ENCODE measurements at places on chromosomes 1 and 21.

DNA sequence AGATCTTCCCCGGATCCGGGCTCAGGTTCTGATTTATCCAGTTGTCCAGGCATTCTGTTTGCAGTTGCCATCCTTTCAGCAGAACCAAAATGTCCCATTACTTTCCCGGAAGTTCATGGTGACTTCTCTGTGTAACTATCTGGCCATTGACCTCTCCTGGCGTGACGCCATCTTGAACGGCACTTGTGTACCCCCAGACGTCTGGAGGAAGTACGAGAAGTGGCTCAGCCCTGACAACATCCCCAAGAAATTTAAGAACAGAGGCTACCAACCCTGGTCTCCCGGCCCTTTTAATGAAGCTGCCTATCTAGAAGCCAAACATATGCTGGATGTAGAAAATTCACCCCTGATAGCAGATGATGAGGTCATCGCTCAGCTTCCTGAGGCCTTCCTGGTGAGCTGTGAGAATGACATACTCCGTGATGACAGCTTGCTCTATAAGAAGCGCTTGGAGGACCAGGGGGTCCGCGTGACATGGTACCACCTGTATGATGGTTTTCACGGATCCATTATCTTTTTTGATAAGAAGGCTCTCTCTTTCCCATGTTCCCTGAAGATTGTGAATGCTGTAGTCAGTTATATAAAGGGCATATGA is 22.4 kb downstream of the AADACL4 start:
- DNase-seq, result no peak

DNA sequence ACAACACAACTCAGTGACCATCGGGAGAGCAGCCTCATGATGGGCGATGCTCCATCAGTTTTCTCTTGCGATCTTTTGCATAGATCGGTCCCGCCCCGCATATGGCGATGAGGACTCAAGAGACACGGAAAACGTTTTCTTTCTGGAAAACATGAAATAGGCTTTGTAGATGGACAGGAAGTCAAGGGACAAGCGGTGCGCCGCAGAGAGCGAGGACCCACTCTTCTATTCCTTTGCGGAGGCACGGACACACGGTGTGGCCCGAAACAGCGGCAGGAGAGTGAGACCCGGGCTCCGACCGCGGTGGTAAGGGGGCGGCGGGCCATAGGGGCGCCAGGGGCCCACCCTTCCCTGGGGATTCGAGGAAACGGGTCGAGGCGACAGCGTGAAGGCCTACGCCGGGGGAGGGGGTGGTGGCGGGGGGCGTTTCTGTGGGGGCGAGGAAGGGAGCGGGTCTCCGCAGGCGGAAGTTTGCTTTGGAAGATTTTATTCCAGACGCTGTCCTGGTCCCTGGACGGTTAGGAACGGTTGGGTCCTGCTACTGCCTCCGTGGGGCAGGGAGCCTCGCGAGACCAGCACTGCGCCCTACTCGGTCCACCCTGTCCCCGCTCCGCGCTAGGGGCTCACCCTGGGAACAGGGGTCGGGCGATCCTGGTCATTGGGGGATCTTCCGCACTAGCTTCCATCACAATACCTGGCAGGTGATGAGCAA is 796 bp upstream of the TDRKH start:
- peak; percentile 33 for DNase-seq

DNA sequence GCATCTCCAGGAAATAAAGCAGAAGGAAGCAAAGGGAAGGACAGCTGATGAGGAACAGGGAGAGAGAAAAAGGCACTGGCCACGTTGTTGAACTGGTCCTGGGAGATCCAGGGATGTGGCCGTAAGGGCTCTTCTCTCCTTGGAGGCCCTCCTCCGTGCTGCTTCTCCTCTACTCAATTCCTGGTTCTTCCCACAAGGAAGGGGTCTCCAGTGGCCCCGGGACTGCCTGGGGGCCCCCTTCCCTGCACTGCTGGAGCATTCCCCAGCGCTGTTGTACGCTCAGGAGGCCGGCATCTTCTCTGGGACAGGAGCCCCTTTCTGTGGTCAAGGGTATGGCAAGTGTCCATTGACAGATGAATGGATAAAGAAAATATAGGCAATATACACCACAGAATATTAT is 88.5 kb upstream of the TLR5 start:
- DNase-seq, result no peak

- no peak for DNase-seq
Measured at GRCh38 chr1:16070640-16071355, 2.7 kb downstream of the FAM131C start.

DNA sequence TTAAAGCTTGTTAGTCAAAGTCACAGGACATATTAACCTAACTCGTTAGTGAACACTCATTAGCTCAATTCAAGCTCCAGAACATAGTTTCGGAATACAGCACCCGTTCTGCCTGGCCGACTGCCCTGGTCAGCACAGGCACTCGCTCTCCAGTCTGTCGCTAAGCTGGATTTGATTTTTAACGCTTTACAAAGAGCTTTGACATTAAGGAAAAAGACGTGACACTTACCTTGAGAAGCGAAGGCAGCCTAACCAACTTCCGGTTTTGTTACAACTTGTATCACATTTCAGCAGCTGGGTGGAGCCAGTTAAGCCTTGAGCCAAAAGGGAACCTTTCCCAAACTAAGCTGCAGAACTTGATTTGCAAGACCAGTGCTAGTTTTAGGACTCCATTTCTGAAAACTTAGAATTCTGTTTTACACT is at the start of gene FRRS1:
Gene FRRS1 (minus strand): TSS at position 258 of the 423 bp plus-strand sequence. CDS start 17,867 bp downstream, outside the sequence.
- DNase-seq, result peak; percentile 39

- no peak for DNase-seq
Measured at GRCh38 chr1:204575221-204576190, 59.3 kb downstream of the MDM4 start.

DNA sequence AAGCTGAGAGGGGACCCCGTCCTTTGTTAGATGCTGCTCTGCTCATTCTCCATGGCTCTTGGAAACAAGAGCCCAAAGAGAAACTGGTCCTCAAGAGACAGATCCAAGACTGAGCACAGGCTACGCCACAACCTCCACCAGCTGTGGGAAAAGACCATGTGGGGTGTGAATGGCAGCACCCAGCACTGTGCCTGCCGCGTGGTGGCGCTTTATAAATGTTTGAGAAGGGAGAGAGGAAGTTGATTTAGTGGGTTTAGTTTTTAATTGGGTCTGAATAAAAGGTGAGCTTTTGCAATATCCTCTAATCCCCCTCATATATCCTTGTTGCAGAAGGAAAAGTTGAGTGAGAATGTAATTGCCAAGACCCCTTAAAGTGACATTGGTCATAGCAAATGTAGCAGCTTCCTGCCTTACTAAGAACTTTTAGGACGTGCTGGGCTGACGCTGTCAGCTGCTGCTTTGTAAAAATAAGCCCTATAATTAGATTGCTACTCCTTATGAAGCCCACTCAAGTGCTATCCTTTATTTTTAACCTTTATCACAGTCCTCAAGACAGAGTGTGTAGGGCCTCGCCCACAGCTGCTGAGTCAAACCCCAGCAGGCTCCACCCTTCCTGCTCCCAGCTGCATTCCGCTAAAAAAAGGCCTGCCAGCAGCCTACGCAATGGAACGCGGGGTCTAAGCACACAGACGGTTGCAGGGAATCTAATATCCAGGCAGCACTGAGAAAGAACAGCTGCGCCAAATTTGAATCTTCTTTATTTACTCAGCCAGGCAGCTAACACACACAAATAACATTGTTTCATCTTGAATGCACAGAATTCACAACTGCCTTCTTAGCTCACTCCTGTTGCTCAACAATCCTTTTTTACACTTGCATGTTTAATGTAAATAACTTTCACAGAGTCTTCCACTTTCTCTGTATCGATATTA is 47.4 kb upstream of the PRDX6 start:
- DNase-seq, result peak; percentile 54

- DNase-seq, result no peak
Measured at GRCh38 chr1:1438531-1439381, 3.3 kb downstream of the VWA1 start.

DNA sequence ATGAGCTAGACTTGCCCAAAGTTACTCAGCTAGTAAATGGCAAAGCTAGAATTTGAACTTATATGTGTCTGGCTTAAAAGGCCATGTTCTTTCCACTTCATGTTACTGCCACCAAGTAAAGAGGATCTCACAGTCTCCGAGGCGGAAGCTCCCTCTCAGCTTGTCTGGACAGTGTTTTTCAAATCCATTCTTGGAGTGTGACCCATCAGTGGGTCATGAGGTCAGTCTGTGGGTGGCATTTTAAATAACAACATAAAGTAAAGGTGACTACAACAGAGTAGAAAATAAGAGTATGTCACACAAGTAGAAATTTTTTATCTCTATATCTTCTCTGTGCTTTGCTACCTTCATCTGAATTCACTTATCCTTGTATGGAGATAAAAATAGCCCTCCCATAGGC is 3.2 kb upstream of the HMGB4 start:
- DNase-seq, result no peak

DNA sequence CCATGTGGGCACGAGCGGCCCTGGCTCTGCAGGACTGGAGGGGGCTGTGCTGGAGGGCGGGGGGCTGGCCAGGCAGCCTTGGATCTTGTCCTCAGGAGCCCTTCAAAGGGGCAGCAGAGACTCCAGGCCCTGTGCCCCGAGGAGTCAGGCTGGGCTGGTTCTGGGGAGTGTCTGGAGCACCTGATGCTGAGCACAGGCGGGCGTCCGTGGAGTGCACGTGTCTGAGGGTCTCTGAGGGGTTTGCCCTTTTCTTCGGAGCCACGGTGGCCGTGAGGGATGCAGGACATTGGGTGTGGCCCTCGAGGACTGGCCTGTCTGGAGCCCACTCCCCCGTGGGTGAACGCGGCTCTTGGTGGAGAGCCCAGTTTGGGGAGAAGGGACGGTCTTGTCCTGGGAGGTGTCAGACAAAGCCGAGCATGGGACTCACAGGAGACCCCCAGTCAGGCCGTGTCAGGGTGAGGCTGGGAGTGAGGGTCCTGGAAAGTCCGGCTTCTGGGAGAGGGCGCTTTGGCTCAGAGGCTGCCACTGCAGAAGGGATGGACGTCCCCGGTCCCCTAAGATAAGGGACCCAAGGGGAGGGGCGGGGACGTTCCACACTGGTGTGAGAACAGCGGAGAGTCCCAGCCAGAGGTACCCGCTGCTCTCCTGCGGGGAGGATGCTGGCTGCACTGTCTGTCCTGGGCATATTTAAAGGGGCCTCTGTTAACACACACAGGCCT is 60.8 kb downstream of the COL18A1 start:
- no peak for DNase-seq

- DNase-seq, result no peak
Measured at GRCh38 chr1:43446881-43447835, 6.6 kb downstream of the HYI start.

GRCh38 chr1:63068626-63069025 is 253.7 kb upstream of the FOXD3 start:
- DNase-seq, result no peak

GRCh38 chr1:93702111-93702827 is 20.6 kb upstream of the BCAR3 start:
- DNase-seq, result peak; percentile 66

GRCh38 chr1:209072481-209072880 is 511.0 kb upstream of the CAMK1G start:
- no peak for DNase-seq

DNA sequence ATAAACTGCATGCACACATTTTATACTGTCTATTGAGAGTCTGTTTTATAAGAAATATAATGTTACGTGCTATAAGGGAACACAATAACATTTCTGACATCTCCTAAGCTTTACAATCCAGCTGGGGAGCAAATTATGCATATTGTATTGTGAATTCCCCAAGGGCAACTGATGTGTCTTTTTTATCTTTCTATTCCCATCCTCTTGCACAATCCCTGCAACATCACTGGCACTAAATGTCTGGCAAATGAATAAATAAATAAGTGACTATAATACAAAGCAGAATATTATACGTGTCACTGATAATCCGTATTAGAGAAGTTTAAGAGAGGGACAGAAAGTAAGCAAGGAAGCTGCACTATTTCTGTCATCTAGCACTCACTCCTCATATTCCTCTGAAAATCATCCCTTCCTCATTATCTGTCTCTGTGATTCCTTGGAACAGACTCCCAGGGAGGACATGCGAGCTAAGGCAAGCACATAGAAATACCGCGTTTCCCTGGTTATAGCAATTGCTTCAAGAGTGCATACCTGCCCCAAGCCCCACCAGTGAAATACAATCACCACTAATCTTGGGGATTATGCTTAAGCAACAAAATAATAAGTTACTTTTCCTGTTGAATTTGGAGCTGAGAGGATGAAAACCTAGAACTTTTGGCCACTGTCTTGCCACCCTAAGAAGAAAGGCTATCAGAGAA is 205.4 kb downstream of the SMYD3 start:
- DNase-seq, result no peak

DNA sequence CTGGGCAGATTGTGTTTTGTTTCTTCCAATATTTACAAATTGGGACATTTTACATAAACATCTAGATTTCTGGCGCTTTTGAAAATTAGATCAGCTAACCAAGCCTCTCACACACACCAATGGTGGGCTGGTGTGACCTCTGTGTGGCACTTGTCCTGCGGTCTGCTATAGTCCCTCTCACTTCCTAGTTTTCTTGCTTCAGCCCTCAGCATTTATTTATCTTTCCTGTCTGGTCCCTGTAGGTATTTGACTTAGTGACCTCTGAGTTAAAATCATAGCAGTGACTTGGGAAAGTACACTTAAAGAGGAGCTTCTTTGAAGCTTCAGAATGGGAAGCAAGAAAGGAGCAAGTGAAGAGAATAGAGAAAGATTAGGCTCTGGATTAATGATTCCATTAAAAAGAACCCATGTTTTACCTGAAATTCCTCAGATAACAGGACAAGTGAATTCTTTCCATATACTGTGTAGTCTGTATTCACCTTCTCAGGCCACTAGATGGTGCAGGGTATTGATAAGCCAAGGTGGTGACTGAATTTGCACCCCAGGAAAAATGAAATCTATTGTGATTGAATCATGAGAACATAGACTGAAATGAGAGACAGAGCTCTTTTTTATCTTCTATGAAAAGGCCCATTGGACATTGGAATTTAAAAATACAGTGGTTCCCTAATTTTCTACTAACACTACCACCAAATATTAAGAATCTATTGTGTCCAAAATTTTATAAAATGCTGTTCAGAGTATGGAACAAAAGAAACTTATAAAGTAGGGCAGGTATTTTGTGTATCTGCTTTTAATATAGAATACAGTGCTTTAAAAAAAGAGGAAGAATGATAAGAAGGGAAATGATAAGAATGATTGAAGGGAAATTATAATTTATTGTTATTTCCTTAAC is 7.1 kb upstream of the DIPK1A start:
- DNase-seq, result no peak
